ENCODE measurements at places on chromosomes 12 and 14. TPM values are rescaled to one million over a fixed set of nuclear protein-coding genes. Genes with fewer than 3 reads are reported as not detected.

Gene NFE2
- 0.38 TPM for polyA plus RNA-seq

Gene SLC6A12
- polyA plus RNA-seq: 0.11 TPM

Gene YARS2
- polyA plus RNA-seq: 20.6 TPM

DNA sequence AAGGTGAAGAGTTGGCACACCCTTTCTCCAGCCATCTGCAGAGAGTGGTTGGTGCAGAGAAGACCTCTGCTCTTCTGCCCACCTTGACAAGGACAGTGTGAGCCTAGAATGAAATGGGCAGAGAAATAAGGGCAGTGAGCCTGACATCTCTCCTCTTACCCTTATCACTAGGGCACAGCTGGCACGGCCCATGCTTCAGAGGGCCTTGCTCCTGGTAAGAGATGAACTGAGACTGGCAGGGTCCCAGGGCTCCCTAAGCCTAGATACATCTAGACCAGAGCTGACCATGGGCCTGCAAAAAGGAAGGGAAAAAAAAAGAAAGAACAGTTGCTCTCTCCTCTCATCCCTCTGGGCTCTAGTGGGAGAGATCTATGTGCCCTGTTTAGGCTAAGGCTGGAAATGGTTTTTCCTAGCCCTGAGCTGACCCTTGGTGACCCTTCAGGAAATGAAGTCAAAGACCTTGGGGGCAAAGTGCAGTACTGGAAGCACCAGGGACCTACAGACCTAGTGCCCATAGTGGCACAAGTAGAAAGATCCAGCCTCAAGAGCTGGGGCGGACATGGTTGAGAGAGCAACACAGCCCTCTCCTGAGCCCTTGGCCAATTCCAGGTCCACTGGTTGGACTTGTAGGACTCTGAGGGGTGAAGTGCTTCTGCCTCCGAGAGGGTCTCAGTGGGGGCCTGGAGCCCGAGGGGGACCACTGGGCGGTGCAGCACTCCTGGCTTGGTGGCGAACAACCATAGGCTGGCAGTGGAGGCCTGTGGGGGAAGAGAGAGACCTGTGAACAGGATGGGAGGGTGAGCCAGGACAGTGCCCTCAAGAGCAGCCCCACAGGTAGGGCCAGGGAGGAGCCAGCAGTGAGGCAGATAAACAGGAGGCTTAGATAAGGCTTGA lies 22.0 kb downstream of the PRPF40B start:
- H3K36me3 ChIP-seq: peaks cover 60% of the 10 kb centered on the region
- no peak overlapping the region for H3K4me3 ChIP-seq
- no peaks in the 10 kb centered on the region for H3K27me3 ChIP-seq

DNA sequence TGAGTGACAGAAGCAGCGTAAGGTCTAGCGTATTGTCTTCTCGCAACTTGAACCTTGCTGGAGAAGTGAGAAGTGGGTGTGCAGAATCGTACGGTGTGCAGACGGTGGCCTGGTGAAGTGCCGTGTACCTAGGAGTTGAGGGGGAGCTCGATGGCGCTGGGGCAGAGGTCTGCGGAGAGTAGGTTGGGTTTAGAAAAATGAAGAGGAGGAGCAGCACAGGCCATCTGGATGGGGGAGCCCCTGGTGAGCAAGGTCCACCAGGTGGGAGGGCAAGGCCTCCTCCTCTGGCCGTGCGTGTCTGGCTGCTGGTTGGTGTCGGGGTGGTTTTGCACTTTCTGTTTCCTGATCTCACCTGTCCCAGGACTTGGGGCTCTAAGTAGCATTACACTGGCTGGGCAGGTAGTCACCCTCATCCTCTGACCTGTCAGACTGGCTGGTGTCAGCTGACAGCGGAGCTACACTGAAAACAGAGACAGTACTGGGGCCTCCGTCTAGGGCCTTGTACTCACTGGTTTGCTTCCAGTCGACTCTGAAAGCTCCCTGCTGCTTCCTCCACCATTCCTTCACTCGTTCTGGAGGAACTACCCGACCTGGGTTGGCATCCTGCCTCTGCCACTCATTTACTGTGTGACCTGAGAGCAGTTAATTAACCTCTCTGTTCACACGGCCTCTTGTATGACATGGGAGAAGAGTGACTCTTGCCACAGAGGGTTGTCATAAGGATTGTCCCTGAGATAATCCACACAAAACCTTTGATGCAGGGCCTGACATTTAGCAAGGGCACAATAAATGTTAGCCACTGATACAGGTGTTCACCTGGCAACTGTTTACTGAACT lies 228.3 kb downstream of the SLC41A2 start:
- no peaks in the 10 kb centered on the region for H3K36me3 ChIP-seq
- H3K27me3 ChIP-seq: no peaks in the 10 kb centered on the region
- H3K4me3 ChIP-seq: no peak overlapping the region
- no peaks in the 10 kb centered on the region for H3K4me1 ChIP-seq
- no peak for DNase-seq

DNA sequence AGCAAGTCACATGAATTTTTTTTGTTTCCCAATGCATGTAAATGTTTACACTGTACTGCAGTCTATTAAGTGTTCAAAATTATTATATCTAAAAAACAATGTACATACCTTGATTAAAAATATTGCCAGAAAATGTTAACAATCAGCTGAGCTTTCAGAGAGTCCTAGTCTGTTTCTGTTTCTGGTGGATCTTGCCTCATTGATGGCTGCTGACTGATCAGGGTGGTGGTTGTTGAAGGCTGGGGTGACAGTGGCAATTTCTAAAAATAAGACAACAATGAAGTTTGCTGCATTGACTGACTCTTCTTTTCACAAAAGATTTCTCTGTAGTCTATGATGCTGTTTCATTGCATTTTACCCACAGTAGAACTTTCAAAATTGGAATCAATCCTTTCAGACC lies 16.6 kb upstream of the KLRD1 start:
- DNase-seq: no peak
- H3K4me1 ChIP-seq: no peaks in the 10 kb centered on the region
- H3K27me3 ChIP-seq: no peaks in the 10 kb centered on the region
- H3K36me3 ChIP-seq: no peaks in the 10 kb centered on the region

DNA sequence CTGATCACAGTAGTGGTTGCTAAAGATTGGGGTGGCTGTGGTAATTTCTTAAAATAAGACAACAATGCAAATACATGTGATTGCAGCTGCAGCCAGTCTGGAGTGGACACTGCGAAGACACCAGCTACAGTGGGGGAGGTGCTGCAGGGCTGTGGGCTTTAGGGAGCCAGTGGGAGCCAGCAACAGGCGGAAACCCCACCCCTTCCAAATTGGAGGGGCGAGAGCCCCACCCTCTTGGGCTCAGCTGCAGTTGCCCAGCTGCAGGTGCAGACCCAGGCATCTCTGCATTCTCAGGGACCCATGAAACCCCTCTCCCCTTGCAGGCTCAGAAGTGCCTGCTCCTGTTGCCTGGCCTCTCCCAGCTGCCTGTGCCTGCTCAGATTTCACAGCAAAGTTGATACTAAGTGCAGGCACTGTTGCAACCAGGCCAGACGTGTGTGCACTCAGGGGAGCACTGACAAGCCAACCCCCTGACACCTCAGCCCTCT lies 104.8 kb downstream of the MYF5 start:
- no peak overlapping the region for H3K4me3 ChIP-seq
- peaks cover 24% of the 10 kb centered on the region for H3K4me1 ChIP-seq
- no peak overlapping the region for H3K27ac ChIP-seq
- no peaks in the 10 kb centered on the region for H3K36me3 ChIP-seq

DNA sequence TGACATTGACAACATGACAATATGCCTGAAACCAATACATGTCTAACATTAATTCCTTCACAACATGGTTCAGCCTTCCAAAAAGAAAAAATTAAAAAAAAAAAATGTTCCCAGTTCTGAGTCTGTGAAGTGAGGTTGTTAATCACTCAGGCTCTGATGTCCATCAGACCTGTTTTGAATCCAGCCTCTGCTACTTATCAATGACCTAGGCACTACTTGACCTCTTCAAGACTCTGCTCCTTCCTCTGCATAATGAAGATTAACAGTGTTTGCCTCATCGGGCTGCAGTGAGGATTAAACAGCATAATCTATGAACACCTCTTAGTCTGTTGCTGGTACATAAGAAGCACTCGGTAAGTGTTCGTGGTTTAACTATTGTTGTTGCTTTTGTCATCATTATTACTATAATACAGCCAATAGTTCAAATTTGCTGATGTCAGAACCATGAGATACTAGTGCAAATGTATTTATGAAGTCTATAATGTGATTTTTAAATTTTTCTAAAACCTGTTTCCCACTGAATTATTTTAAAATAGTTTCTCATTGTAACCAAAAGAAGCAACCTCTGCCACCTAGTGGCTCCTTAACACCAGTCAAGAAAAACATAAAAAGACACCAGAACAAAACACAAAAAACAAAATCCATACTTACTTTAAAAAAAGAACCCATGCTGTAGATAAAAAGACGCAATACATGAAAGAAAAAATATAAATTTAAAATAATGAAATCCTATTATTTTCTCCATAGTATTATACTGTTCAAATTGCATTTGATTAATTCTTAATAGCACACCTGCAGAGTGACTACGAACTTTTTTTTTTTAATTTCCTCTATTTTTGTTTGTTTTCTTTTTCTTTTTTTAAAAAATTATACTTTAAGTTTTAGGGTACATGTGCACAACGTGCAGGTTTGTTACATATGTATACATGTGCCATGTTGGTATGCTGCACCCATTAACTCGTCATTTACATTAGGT lies 20.3 kb upstream of the TMX1 start:
- no peak for DNase-seq
- no peaks in the 10 kb centered on the region for H3K4me1 ChIP-seq
- no peaks in the 10 kb centered on the region for H3K27me3 ChIP-seq
- no peaks in the 10 kb centered on the region for H3K36me3 ChIP-seq

GRCh38 chr12:95582230-95583058 lies 31.2 kb upstream of the USP44 start:
- H3K4me3 ChIP-seq: no peak overlapping the region
- no peaks in the 10 kb centered on the region for H3K4me1 ChIP-seq
- no peaks in the 10 kb centered on the region for H3K36me3 ChIP-seq
- H3K27ac ChIP-seq: no peak overlapping the region
- no peak for DNase-seq

GRCh38 chr12:12582193-12582881 lies 19.7 kb upstream of the DUSP16 start:
- H3K4me1 ChIP-seq: no peaks in the 10 kb centered on the region
- H3K36me3 ChIP-seq: no peaks in the 10 kb centered on the region
- H3K27me3 ChIP-seq: no peaks in the 10 kb centered on the region
- DNase-seq: no peak
- H3K4me3 ChIP-seq: no peak overlapping the region
- no peak overlapping the region for H3K27ac ChIP-seq

GRCh38 chr12:2895051-2895451 lies 4.4 kb downstream of the TULP3 start:
- no peaks in the 10 kb centered on the region for H3K36me3 ChIP-seq
- no peak for DNase-seq
- H3K27ac ChIP-seq: no peak overlapping the region
- no peaks in the 10 kb centered on the region for H3K27me3 ChIP-seq

GRCh38 chr14:67151082-67151666 lies 38.1 kb upstream of the GARIN2 start:
- H3K27ac ChIP-seq: no peak overlapping the region
- no peaks in the 10 kb centered on the region for H3K27me3 ChIP-seq
- H3K4me3 ChIP-seq: no peak overlapping the region
- DNase-seq: no peak

DNA sequence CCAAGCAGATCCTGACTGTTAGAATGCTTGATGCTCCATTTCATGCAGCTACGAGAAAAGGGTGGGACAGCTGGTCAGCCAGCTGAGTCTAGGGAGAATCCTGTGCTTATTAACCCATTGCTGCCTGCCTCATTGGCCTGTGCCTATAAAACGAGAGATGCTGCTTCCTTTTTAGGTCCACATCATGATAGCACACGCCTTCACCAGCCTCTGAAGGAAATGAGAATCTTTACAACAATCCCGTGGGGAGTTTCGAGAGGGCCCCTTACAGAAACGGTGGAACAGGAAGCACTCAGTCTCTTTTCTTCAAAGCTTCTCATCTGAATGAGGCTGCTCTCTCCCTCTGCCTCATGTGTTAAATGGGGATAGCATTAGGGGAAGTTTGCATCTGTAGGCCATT lies 147.3 kb upstream of the RFLNA start:
- no peak overlapping the region for H3K27ac ChIP-seq
- DNase-seq: no peak
- H3K36me3 ChIP-seq: no peaks in the 10 kb centered on the region
- no peaks in the 10 kb centered on the region for H3K27me3 ChIP-seq
- H3K4me1 ChIP-seq: no peaks in the 10 kb centered on the region

GRCh38 chr12:884746-885414 lies 64.6 kb downstream of the RAD52 start:
- H3K27ac ChIP-seq: no peak overlapping the region
- peaks cover 100% of the 10 kb centered on the region for H3K36me3 ChIP-seq
- H3K4me3 ChIP-seq: no peak overlapping the region
